ENCODE measurements at places on chromosomes 5 and 9.
A peak's percentile ranks its signal among the peaks of the same experiment; 100 is the strongest.

DNA sequence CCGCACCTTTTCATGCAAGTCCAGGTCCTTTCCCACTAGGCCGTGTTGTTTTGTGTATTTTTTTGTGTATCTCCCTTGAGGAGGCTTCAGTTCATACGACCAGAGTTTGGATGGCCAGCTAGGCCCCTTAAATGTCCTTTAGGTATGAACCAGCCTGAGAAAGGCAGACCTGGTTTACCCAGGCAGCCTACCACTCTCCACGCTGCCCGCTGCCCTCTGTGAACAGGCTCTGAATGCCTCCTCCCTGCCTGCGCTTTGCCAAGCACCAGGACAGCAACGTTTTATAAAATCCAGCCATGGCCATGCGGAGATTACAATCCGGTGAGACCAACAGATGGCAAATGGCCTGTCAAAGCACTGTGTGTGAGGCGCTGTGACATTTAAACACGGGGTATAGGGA is 626 bp upstream of the CLTB start:
- no peak for DNase-seq

- no peak for DNase-seq
These were observed 170.8 kb upstream of the RGMB start for GRCh38 chr5:98602534-98603112.

GRCh38 chr5:1137567-1138444 is 25.9 kb upstream of the SLC12A7 start:
- DNase-seq: no peak

DNA sequence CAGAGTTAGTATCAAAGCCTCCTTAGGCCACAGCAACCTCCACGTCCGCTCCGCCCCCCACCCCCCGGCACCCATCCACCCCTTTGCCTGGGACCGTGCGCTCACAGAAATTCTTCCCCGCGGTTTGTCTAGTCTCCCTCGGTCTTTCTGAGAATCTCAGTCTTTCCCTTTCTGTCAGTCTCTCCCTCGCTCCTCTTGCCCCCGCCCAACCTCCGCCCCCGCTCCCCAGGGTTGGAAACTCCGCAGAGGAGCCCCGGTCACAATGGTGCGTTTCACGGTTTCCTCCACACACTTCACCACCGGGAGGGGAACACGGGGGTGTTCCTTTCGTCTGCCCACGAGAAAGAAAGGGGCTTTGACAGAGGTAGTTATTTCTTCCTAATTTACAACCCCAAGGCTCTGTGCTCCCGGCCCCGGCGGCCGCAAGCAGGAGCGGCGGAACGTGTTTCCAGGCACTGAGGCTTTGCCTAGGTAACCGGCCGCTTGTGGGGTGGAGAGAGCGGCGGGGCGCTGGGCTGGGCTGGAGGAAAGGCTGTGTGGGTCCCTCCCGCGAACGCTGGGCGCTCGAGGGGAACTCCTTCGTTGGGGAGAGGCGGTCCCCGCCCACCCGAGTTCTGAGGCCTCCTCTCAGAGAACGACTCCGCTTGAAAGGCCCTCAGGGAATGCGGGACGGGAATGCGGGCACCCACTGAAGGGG is 2.1 kb downstream of the NR4A3 start:
- DNase-seq: peak; percentile 38

- peak; percentile 88 for DNase-seq
These were observed 809 bp downstream of the HNRNPAB start for GRCh38 chr5:178204935-178205748.

DNA sequence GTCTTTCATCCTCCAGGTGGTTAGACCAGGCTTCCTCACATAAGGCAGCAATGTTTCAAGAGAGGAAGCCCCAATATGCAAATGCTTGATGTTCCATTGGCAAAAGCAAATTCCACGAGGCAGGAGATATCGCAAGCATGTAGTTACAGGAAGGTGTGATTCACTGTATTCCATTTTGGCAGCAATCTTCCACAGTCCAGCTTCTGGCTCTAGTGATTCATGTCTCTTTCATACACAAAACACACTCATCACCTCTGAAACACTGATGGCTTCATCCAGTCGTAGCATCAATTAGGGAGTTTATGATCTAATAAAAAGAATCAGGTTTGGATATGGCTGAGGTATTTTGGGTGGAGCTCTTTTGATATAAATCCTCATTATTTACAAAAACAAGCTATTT is 552.2 kb upstream of the RIOK2 start:
- DNase-seq: no peak

DNA sequence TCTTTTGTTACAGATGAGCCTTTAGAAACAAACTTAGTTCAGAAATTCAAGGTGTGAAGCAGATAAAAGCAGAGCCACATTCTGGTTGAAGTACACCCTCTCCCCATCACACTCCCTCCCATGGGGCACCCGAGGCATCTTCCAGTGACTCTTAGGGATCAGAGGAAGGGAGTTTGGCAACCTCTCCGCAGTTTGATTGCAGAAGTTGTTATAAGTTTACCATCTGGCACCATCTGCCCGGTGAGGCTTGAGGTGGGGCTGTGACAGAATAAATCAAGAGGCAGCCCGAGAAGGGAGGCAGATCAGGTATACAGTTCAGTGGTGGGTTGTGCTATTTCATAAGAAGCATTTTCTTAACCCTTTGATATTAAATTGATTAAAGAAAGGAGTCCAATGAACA is 458.6 kb upstream of the CLINT1 start:
- no peak for DNase-seq

DNA sequence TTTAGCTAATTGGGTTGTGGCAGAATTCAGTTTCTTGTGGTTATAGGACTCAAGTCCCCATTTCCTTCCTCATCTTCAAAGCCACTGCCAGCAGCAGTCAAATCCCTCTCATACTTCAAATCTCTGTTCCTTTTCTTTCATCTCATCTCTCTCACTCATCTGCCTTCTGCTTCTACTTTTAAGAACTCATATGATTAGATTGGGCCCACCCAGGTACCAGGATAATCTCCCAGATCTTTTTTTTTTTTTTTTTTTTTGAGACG is 8.0 kb upstream of the REEP5 start:
- DNase-seq: peak; percentile 66

DNA sequence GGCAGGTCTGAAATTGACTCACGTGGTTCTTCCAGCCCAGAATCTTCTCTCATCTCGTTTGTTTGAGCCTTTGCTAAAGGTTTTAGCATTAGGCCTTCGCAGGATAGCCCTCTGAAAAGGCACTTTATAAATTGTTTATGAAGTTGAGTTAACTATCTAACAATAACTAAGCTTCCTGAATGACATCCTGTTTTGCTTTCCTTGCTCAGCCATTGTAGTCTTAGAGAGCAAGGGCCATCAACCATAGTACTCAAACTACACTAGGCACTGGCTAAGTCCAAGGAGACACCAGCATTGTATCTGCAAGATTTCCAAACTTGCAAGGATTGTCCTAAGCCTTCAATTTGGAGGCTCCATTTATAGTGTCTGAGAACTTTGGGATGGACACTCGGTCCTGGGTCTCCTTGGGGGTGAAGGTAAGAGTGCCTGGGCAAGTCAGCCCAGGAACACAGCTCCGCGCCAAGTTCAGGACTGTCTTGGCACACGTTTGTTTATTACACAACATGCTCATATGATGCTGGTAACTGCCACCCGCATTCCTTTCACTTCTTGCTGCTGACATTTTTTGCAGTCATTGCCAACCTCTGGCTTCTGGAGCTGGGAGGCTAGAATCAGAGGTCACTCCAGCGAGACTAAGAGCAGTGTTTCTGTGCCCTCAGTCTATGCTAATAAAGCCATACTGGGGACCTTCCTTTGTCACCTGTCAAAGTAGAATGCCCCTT is 151.1 kb downstream of the ESM1 start:
- DNase-seq: no peak

DNA sequence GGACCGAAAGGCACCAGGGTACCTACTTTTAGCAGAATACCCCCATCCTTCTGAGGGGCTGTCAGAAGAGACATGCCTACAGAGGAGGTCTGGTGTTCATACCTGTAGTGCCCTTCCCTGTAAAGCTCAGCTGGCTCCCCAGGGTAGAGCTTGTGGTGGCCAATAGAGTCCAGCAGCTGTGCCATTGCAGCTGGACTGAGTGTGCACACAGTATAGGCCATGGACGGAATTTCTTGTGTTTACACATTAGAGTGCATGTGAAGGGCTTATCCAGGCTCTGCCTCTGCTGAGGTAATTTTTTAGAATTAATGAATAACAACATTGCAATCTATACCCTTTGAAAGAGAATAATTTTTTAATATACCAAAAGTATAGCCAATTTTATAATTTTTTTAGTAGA is 191.0 kb downstream of the ZSWIM6 start:
- no peak for DNase-seq

DNA sequence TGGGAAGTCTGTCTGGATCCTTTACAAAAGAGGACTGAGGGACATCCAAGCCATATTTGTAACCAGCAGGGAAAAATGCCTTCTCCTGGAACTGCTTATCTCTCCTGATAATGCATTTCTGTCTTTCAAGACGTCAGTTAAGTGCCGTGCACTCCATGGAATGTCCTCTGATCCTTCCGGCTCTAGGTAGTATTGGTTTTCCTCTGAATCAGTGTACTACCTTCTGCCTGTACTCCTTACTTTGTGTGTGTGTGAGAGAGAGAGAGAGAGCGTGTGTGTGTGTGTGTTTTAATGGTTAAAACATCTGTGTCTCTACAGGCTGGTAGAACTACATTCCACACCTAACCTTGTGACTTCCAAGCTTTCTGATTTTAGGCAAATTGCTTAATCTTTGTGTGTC is 89.9 kb downstream of the PIP5K1B start:
- DNase-seq: no peak

GRCh38 chr9:124454296-124454695 is 4.0 kb downstream of the ADGRD2 start:
- DNase-seq: no peak

DNA sequence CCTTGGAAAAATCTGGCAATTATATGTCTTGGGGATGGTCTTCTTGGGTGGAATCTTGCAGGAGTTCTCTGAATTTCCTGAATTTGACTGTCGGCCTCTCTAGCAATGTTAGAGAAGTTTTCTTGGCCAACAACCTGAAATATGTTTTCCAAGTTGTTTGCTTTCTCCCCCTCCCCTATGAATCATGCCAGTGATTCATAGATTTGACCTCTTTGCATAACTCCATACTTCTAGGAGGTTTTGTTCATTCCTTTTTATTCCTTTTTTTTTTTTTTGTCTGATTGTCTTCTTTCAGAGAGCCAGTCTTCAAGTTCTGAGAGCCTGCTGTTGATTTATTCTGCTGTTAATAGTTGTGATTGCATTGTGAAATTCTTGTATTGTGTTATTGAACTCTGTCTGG is 56.7 kb upstream of the SLC44A1 start:
- no peak for DNase-seq

DNA sequence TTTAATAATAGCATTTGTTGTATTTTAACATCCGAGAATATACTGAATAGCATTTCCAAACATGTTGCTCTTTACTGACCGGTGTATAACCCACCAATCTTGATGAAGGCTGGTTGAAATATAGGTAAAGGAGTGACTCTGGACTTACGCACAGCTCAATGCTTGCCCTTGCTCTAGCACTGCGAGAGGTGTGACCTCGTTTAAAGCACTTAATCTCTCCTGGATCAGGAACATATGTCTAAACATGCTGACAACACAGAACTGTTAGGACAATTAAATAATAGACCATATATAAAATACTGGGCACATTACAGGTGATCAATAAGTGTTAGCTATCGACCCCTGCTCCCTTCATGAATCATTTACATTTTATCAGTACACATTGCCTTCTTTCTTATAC is 28.3 kb downstream of the TLR4 start:
- no peak for DNase-seq

DNA sequence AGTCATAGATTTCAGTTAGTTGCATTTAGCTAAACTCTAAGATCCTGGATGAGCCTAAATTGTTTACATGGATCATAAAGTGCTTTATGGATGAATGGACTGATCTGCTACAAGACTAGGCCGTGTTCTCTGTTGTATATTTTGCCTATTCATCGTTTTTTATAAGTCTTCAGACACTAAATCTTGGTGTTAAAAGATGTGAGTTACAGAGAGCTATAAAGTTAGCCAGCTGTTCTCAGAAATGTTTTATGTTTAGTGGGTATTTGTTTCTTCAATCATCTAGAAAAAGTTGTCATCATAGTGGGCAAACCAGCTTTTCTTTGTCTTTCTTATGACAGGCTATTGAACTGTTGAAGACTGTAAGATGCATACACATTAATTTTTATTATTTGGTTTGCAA is 585.8 kb upstream of the SEMA6A start:
- DNase-seq: no peak

- DNase-seq: no peak
These were observed 9.9 kb upstream of the TRIM36 start for GRCh38 chr5:115179394-115180164.

- DNase-seq: no peak
These were observed 14.8 kb downstream of the FAM219A start for GRCh38 chr9:34443533-34443932.

DNA sequence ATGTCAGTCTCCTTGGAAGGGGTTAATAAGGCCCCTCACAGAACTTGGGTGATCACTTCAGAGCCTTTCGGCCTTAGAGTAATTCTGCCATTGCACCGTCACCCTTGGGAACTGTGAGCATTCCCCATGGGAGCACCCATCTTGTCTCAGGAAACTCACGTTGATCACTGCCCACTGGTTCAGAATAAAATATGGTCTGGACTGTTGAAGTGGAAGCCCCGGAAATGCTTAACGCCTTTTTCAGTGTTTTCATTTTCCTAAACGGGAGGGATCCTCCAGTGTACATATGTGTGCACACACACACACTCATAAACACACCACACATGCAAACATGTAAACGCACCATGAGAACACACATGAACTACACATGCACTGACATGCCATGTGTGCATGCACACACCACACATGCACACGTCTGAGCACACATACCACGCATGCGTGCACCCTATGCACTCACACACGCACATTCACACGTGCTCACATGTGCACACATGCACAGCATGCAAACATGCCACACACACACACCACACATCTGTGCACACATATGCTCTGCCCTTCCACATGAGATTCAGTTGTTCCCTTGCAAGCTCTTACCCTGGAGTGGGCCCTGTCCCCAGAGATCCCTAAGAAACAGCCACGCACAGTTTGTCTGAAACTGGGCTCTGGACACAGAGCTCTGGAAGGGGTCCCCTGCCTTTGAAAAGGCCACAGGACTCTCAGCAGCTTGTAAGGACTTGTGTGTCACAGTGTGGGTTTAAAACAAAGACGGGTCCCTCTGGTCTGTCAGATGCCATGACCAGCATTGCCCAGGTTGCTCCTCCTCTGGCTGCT is 17.0 kb downstream of the MRPL36 start:
- no peak for DNase-seq

- no peak for DNase-seq
These were observed 38.1 kb downstream of the UGCG start for GRCh38 chr9:111934747-111935146.

GRCh38 chr5:164735334-164735733 is 1229.9 kb downstream of the MAT2B start:
- no peak for DNase-seq

All from RPMI8226 (cell line).